ENCODE measurements at places on chromosomes 13 and 19.

DNA sequence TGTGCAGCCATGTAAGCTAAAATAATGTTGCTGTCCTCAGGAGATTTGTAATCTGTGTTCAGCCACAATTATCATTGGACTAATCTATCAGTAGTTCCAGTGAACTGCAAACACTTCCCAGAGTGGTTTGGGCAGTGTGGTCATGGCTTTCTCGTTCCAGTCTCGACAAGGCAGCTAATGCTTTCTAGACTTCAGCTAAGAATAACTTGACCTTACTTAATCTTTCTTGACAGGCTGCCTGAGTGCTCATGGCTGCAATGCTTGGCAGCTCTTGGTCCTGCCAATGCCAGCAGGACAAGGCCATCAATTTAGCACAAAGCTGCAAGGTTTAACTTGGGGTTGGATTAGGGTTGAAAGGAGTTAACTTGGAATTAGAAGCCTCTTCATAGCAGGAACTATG is 32.8 kb downstream of the ATP12A start:
- no peak overlapping the region for H3K4me3 ChIP-seq
- no peaks in the 10 kb centered on the region for H3K36me3 ChIP-seq
- no peak for DNase-seq
- no peaks in the 10 kb centered on the region for H3K27me3 ChIP-seq

- H3K27ac ChIP-seq, result no peak overlapping the region
- H3K27me3 ChIP-seq, result no peaks in the 10 kb centered on the region
- DNase-seq, result no peak
- no peak overlapping the region for H3K4me3 ChIP-seq
Observed at GRCh38 chr13:47109028-47109427, 212.2 kb upstream of the HTR2A start.

GRCh38 chr19:7874076-7874896 is at the start of gene PRR36:
Gene PRR36 (minus strand): TSS chr19:7874390. CDS start chr19:7873689, 701 bp downstream.
- peak within 1 kb of the TSS; percentile 17 for H3K4me3 ChIP-seq
- DNase-seq, result no peak
- H3K4me1 ChIP-seq, result peaks cover 2% of the 10 kb centered on the region
- H3K27ac ChIP-seq, result no peak within 1 kb of the TSS
- no peaks in the 10 kb centered on the region for H3K36me3 ChIP-seq

GRCh38 chr19:15447057-15447456 is 2.7 kb downstream of the WIZ start:
- no peak overlapping the region for H3K27ac ChIP-seq
- H3K4me1 ChIP-seq, result no peaks in the 10 kb centered on the region
- no peaks in the 10 kb centered on the region for H3K27me3 ChIP-seq
- peaks cover 11% of the 10 kb centered on the region for H3K36me3 ChIP-seq
- no peak for DNase-seq
- H3K4me3 ChIP-seq, result no peak overlapping the region

DNA sequence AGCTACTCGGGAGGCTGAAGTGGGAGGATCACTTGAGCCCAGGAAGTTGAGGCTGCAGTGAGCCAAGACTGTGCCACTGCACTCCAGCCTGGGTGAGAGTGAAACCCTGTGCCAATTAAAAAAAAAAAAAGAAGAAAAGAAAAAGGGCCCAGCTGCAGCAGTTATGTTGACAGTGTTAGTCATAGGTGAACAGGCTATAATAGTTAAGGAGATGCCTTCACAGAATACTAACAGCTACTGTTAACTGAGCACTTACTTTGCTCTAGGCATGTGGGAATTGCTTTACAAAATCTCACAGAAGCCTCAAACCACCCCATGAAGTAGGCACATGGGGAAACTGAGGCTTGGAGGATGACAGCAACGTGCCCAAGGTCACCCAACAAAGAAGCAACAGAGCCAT is 3.9 kb downstream of the FBXO17 start:
- no peaks in the 10 kb centered on the region for H3K36me3 ChIP-seq
- peaks cover 10% of the 10 kb centered on the region for H3K4me1 ChIP-seq
- no peaks in the 10 kb centered on the region for H3K27me3 ChIP-seq
- no peak for DNase-seq

- H3K36me3 ChIP-seq, result no peaks in the 10 kb centered on the region
- no peak for DNase-seq
- H3K4me1 ChIP-seq, result no peaks in the 10 kb centered on the region
- H3K27ac ChIP-seq, result no peak overlapping the region
- H3K27me3 ChIP-seq, result no peaks in the 10 kb centered on the region
- no peak overlapping the region for H3K4me3 ChIP-seq
Observed at GRCh38 chr13:91302111-91302510, 45.4 kb upstream of the MIR17HG start.

GRCh38 chr13:57760951-57761350 is 129.4 kb downstream of the PCDH17 start:
- no peak for DNase-seq
- H3K27ac ChIP-seq, result no peak overlapping the region
- no peaks in the 10 kb centered on the region for H3K36me3 ChIP-seq

DNA sequence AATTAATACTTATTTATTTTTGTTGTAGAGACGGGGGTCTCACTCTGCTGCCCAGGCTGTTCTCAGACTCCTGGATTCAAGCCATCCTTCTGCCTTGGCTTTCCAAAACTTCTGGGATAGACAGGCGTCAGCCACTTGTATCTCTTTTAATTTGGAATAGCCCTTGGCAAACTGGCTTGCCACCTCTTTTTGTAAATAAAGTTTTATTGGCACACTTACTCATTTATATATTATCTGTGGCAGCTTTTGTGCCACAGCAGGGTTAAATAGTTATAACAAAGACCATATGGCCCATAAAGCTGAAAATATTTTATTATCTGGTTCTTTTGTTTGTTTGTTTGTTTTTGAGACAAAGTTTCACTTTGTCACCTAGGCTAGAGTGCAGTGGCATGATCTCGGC is 30.5 kb downstream of the BBC3 start:
- peaks cover 2% of the 10 kb centered on the region for H3K4me1 ChIP-seq
- DNase-seq, result no peak
- H3K4me3 ChIP-seq, result no peak overlapping the region
- no peak overlapping the region for H3K27ac ChIP-seq

GRCh38 chr19:29714953-29715700 is at the start of gene C19orf12:
Gene C19orf12 (minus strand): TSS chr19:29715261. CDS start chr19:29708413, 6,848 bp downstream.
- H3K36me3 ChIP-seq, result peaks cover 2% of the 10 kb centered on the region
- H3K4me1 ChIP-seq, result peaks cover 32% of the 10 kb centered on the region
- peak; percentile 76 for DNase-seq
- peak within 1 kb of the TSS; percentile 90 for H3K27ac ChIP-seq
- peak within 1 kb of the TSS; percentile 71 for H3K4me3 ChIP-seq

- H3K27ac ChIP-seq, result no peak overlapping the region
- no peaks in the 10 kb centered on the region for H3K4me1 ChIP-seq
- H3K4me3 ChIP-seq, result no peak overlapping the region
- no peaks in the 10 kb centered on the region for H3K36me3 ChIP-seq
Observed at GRCh38 chr13:83825676-83826075, 56.6 kb downstream of the SLITRK1 start.

DNA sequence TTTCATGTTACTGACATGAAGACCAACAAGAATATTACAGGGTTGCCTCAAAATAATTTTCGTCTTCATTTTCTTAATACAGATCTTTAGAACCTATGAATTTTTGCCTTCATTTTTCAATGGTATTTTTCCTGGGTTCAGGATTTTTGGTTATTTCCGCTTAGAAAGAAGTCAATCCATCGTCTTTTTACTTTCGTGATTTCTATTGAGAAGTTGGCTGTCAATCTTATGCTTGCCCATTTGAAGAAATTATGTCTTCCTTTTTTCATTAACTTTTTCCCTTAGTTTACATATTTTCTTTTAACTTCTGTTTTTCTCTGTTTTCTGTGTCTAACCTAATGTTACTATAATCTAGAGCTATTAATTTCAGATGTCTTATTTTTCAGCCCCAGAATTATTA is 868.9 kb upstream of the SLC10A2 start:
- H3K27ac ChIP-seq, result no peak overlapping the region
- no peaks in the 10 kb centered on the region for H3K27me3 ChIP-seq
- DNase-seq, result no peak
- no peak overlapping the region for H3K4me3 ChIP-seq
- H3K4me1 ChIP-seq, result no peaks in the 10 kb centered on the region
- no peaks in the 10 kb centered on the region for H3K36me3 ChIP-seq

DNA sequence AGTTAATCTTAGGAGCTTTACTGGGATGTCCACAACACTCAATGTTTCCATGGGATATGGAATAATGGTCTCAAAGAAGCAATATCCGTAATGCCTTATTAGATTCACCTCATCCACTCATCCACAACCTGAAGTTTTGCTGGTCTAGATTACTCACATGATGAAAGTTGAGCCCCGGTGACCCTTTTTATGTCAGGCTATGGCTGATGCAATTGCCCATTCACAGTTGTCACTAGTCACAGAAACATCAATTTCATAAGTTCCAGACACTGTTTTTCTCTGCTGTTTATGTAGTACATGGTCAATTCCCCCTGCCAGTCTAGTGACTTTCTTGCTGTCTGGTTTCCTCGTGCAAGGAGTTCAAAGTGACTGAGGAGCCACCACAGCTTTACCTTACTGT is 491.2 kb upstream of the ATXN8OS start:
- no peaks in the 10 kb centered on the region for H3K4me1 ChIP-seq
- DNase-seq, result no peak
- H3K36me3 ChIP-seq, result no peaks in the 10 kb centered on the region

DNA sequence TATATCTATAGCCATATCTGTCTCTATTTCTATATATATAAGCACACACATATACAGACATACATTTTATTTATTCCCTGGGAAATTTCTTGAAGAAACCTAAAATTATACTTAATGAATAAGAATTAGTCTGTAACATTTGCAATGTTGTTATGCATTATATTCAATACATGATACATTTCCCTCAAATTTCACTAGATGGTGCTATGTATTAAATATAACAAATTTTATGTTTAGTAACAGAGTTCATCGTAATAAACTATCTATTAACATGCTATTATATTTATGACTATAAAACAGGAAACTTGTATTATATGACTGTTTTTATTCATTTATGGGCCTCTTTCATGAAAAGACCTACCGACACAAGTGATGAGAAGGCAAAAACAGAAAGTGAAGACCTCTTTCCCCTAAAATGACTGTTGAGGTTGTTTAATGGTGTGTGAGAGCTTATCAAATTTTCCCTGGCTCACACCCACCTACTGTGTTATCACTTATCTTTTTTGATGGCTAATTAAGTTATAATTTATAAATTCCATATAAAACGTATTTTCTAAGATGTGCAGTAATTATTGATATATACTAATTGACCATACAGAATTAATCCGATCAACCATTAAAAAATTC is 881.9 kb downstream of the SLITRK6 start:
- no peak for DNase-seq
- H3K36me3 ChIP-seq, result no peaks in the 10 kb centered on the region
- H3K4me3 ChIP-seq, result no peak overlapping the region
- H3K27me3 ChIP-seq, result no peaks in the 10 kb centered on the region

DNA sequence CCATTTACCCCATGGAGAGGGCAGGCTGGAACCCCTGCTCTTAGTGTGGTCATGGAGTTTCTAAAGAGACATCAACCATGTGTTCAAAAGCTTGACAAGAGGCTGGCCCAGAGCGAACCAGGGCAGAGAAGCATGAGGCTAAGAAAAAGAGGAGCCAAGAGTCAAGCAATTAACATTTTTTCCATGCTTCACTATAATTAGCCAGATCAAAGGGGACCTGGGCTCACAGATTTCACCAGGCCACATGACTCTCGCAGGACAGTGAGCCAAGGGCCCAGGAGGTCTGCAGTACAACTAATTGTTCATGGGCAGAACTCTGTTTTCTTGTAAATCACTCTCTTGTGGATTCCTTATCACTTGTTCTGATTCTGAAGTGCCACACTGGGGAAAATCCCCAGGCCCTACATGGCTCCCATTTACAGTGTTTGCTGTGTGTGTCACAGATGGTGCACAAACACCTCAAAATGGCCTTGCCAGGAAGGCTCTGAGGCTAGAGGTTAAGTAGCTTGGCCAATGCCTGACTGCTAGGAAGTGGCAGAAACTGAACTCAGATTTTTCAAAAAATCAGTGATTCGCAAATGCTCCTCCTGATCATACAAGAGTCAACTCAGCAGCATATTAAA is 101.2 kb downstream of the LHFPL6 start:
- no peaks in the 10 kb centered on the region for H3K27me3 ChIP-seq
- no peak for DNase-seq
- no peak overlapping the region for H3K4me3 ChIP-seq
- no peaks in the 10 kb centered on the region for H3K36me3 ChIP-seq

GRCh38 chr19:12802267-12803106 is 618 bp downstream of the THSD8 start:
- no peaks in the 10 kb centered on the region for H3K36me3 ChIP-seq
- DNase-seq, result no peak
- peaks cover 10% of the 10 kb centered on the region for H3K4me1 ChIP-seq
- no peak overlapping the region for H3K27ac ChIP-seq
- H3K4me3 ChIP-seq, result peak overlapping the region; percentile 96

DNA sequence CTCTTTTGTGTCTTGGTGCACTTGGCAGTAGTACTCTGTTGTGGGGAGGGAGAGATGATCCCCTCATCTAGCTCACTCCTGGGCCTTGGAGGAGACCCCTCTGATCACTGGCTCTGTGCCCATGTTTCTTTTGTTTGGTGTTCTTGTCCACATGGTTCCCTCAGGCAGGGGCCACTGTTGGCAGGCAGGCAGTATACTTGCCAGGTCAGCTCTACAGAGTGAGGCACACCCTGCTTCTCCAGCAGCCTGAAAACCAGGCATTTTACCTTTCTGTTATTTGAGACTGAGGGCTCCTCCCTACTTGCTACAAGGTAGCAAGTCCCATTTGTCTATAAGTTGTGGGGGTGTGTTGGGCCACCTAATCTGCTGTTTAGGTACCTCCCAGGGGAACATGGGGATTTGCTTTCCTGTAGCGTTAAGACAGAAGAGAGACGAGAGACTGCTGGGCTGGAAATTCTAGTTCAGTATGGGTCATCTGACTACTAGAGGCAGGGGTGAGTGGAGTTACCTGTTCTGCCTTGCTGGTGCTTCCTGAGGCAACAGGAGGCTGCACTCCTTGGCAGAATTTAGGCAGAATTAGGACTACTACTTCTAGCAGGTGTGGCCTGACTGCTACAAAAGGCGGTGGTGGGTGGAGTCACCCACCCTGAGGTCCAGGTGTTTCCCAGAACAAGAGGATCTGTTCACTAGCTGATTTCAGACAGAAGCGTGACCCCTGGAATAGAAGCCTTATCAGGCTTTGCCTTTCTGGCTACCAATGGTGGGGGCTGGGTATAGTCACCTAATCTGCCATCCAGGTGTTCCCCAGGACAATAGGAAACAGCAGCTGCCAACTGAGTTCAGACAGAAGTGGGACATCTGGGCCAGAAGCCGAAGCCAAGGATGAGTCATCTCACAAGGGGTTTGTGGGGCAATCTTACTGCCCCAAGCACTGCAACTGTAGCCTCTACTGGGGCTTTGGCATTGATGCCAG is 843.0 kb upstream of the ATXN8OS start:
- H3K4me3 ChIP-seq, result no peak overlapping the region
- no peaks in the 10 kb centered on the region for H3K4me1 ChIP-seq
- no peaks in the 10 kb centered on the region for H3K27me3 ChIP-seq
- H3K36me3 ChIP-seq, result no peaks in the 10 kb centered on the region
- no peak for DNase-seq
- no peak overlapping the region for H3K27ac ChIP-seq

GRCh38 chr19:49567861-49568441 is 12.4 kb downstream of the NOSIP start:
- H3K27me3 ChIP-seq, result no peaks in the 10 kb centered on the region
- no peak overlapping the region for H3K4me3 ChIP-seq
- peak overlapping the region; percentile 79 for H3K27ac ChIP-seq

Data from T-cell (primary cell).